ENCODE measurements at places on chromosomes 12 and 14.

DNA sequence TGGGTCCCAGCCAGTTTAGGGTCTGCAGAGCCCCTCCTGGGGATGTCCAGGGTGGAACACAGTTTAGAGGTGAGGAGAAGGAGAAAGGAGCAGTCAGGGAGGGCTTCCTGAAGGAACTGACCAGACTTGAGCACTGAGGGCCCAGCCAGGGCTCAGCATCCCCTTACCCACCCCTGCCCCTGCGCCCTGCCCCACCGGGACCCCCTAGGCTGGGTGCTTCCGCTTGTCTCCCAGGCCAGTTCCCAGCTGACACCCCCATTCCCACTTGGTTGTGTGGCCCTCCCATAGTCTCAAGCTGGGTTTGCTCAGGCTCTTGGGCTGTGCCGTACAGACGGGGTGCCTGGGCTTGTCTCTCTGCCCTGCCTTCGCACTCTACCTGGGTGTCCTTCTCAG is 26.3 kb upstream of the KIF26A start:
- H3K27ac ChIP-seq = no peak overlapping the region
- H3K27me3 ChIP-seq = peaks cover 14% of the 10 kb centered on the region
- H3K36me3 ChIP-seq = no peaks in the 10 kb centered on the region

DNA sequence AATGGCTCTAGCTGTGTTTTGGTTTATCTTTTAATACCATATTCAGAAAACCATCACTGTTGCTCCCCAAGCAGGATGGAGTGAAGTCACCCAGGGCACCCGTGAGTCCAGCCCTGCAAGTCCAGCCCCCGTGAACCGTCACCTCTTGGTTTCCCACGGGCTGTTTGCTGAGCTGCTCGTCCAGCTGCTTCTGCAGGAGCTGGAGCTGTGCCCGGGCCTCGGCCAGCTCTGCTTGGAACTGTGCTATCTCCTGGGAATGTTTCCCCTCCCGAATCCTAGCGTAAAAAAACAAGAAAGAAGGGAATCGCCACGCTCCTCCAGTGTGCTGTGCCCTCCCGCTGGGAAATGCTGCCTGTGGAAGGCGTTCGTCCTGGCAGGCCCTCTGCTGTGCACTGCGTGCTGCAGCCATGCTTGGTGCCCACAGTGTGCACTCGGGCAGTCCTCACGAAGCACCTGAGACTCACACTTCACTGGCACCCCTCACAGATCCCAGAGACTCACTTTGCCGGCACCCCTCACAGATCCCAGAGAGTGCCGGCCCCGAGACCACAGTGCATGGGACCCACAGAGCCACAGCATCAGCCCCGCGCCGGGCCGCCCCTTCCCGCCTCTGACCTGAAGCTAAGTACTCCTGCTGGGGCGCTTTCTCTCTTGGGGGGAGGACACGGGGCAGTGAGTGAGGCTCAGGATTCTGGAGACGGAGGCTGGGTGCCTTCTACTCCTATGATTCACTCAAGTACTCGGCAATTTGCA is 15.4 kb upstream of the ANKLE2 start:
- H3K4me1 ChIP-seq = no peaks in the 10 kb centered on the region
- H3K4me3 ChIP-seq = no peak overlapping the region
- peaks cover 11% of the 10 kb centered on the region for H3K36me3 ChIP-seq
- H3K27me3 ChIP-seq = peaks cover 7% of the 10 kb centered on the region
- no peak for DNase-seq
- no peak overlapping the region for H3K27ac ChIP-seq

DNA sequence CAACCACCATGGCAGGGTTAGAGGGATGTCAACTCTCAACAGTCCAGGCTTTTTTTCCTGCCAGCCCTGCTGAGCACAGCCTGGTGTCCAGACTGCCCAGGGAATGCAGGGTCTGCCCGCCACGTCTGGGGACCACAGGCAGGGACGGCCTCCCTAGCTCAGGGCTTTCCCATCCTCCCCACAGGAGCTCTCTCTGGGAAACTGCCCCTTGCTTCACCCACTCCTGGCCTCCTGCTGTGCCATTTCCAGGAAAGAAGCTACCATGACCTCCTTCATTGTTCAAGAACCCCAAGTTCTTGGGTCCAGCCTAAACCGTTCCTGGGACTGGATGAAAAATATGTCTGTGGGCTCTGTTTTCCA is 4.8 kb downstream of the SCNN1A start:
- no peak overlapping the region for H3K27ac ChIP-seq
- H3K27me3 ChIP-seq = peaks cover 12% of the 10 kb centered on the region
- no peak overlapping the region for H3K4me3 ChIP-seq
- H3K36me3 ChIP-seq = no peaks in the 10 kb centered on the region
- H3K4me1 ChIP-seq = peaks cover 8% of the 10 kb centered on the region

DNA sequence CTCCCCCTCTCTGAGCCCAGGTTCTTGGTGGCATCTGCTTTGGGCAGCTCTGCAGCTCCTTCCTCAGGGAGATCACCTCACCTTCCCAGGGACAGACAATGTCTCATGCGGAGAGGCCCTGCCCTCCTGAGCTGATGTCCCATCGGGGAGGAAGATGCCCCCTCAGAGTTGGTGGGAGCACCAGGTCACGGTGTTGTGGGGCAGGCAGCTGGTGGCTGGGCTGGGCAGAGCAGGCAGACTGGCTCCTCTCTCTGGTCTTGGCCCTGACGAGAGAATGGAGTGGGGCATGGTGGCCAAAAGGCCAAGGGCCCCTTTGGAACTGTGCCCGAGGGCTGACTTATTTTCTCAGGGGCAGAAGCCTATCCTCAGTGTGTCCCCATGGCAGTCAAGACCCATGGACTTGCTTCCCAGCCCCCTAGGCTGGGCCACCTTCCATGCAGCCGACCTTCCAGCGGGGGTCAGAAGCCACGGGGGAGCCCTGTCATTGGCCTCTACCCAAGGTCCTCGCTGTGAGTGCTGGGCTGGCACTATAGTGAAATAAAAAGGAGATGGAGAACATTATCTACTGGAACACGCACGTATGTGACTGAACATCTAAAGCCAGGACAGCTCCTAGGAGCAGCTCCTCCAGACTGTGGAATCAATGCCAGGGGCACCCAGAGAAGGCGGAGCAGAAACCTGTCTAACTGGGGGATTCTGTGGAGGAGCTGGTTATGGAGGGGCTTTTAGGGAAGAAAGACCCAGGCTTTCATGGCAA is 21.9 kb downstream of the PPP2R5C start:
- no peak for DNase-seq
- peaks cover 5% of the 10 kb centered on the region for H3K27me3 ChIP-seq
- H3K4me1 ChIP-seq = peaks cover 12% of the 10 kb centered on the region
- H3K36me3 ChIP-seq = peaks cover 14% of the 10 kb centered on the region
- H3K27ac ChIP-seq = no peak overlapping the region
- H3K4me3 ChIP-seq = no peak overlapping the region

DNA sequence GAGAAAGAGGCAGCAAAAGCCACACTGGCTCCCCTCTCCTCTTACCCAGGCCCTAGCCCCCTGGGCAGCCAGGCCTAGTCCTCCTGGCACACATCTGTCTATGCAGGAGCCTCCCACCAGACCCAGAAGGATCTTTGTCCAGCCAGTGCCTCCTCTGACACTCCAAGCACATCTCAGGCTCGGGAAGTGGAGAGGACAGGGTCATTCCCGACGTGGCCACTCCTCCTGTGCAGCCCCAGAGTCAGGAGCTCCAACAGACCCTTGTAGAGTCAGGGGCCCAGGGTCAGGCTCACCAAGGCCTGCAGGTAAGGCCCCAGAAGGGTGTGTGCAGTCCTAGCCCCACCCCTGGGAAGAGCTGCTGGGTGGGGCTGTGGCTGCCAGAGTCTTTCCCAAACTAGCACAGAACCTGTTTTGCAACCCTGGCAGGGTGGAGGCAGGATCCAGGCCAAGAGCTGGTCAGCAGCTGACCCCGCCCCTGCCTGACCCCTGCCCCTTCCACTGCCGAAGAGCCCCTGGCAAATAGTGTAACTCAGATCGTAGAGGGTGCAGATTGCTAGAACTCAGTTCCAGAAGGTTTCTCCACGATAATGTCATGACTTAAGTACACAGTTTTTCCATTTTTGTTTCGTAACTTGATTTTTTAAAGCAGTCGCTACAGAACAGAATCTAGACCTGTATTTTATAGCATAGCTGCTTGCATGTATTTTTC is 26.6 kb upstream of the PNMA1 start:
- H3K27ac ChIP-seq = no peak overlapping the region
- no peak overlapping the region for H3K4me3 ChIP-seq
- no peaks in the 10 kb centered on the region for H3K36me3 ChIP-seq

GRCh38 chr14:99755629-99756603 is 37.3 kb upstream of the EML1 start:
- no peak for DNase-seq
- no peaks in the 10 kb centered on the region for H3K36me3 ChIP-seq
- H3K4me1 ChIP-seq = peaks cover 14% of the 10 kb centered on the region
- H3K27ac ChIP-seq = no peak overlapping the region
- H3K4me3 ChIP-seq = no peak overlapping the region
- peaks cover 4% of the 10 kb centered on the region for H3K27me3 ChIP-seq

GRCh38 chr14:75523771-75524171 is 1.5 kb downstream of the BATF start:
- no peaks in the 10 kb centered on the region for H3K36me3 ChIP-seq
- no peak overlapping the region for H3K4me3 ChIP-seq
- H3K4me1 ChIP-seq = peaks cover 4% of the 10 kb centered on the region
- DNase-seq = no peak
- no peak overlapping the region for H3K27ac ChIP-seq
- no peaks in the 10 kb centered on the region for H3K27me3 ChIP-seq

DNA sequence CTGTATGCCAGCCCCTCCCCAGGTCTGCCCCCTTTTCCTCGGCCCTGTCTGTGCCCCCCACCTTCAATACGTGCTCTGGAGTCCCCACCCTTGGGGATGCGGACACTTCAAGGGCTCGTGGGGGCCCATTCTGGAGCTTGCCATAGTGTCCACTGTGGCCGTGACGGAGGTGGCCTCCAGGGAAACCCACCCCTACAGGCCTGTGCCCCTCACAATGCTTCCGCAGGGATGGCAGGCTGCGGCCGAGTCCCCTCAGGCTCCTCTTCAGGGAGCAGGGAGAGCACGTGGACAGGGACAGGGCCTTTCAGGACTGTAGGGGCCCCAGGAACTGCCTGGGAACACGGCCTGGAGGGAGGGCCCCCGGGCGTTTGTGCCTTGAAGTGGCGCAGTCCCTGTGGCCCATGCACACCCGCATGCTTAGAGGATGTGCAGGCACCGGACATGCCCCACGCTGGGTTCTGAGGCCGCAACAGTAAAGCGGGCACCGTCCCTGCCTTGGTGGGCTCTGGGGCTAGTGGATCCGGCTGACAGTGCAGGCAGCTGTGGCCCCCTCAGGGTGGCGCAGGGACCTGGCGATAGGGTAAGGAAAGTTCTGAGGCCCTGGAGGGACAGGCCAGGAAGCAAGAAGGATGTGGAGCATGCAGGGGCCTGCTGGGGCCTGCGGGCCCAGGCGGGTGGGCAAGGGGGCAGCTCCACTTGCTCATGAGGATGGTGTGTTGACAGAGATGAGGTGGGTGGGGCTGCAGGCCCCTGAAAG is 209.0 kb upstream of the RTL1 start:
- H3K27me3 ChIP-seq = peaks cover 2% of the 10 kb centered on the region
- H3K36me3 ChIP-seq = no peaks in the 10 kb centered on the region
- H3K4me1 ChIP-seq = no peaks in the 10 kb centered on the region
- DNase-seq = no peak

All from glutamatergic neuron (in vitro differentiated cells).